LoVo (cell line): ENCODE measurements at places on chromosomes 7 and 10.

DNA sequence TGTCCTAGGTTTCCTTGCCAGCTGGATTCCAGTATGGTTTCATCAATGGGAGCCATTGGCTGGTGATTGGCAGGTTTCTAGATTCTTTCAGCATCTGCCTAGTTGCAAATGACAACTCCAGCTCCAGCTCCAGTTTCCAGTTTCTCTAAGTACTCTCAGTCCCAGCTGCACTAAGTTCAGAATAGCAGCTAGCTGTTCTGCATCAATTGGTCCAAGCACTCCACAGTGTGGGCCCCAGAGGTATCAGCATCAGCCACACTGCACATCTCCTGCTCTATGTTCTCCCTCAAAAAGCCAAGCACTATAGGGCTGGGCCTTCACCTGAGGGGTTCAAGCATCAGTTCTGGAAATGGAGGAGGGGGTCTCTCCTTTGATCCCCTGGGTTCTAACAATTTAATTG is 143.4 kb downstream of the VPS50 start:
- DNase-seq: no peak

GRCh38 chr7:110001254-110001938 is 1089.5 kb upstream of the LRRN3 start:
- no peak for DNase-seq

- DNase-seq: no peak
Measured at GRCh38 chr10:31011665-31012022, 20.0 kb downstream of the ZNF438 start.

DNA sequence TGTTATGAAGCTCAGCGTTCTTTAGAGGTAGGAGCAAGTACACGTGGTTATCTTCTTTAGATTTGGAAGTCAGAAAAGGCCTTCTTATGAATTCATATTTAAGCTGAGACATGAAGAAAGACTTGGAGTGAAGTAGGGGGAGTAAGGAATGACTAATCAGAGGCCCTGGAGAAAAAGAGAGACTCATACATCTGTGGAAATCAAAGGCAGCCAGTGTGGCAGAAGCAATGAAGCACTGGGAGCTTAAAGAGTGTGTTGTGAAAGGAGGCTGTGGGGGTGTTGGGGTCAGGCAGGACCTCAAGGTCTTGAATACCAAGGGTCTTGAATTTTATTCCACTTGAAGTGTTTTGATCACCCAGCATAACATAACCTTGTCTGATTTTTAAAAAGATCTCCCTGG is 35.7 kb upstream of the FGL2 start:
- DNase-seq: no peak

DNA sequence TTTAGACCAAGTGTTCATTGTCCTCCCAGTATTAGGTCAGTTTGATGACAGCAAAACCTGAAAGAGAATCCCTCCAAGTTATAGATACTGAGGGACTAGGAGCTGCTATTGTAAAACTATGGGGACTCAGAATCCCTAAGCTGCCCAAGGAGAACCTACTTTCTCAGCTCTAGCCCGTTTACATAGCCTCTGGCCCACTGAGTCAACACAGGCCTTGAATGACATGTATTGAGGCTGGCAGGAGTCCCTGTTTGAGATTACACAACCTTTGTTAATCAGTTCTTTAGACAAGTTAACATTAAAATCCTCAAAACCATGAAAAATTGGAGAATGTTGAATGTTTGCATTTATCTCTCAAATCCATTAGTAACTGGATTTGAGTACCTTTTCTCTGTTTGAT is 1079.0 kb downstream of the KCNMA1 start:
- DNase-seq: no peak

- DNase-seq: no peak
Measured at GRCh38 chr7:129947049-129947448, 5.7 kb downstream of the UBE2H start.

DNA sequence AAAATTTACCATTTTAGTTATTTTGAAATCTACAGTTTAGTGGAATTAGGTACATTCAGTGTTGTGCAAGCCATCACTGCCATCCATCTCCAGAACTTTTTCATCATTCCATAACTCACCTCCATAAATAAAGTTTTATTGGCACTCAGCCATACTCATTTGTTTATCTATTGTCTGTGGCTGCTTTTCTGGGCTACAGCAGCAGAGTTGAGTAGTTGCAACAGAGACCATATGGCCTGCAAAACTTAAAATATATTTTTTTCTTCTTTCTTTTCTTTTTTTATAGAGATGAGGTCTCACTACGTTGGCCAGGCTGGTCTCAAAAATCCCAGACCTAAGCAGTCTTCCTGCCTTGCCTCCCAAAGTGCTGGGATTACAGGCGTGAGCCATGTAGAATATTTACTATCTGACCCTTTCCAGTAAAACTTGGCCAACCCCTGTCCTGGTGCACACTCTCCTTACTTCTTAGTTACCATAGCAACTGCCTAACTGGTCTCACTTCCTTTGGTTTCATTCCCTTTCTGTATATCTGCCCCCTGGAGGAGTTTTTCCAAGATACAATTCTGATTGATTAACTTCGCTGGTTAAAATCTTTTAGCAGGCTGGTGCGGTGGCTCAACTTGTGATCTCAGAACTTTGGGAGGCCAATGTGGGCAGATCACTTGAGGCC is 133.2 kb downstream of the CUX1 start:
- DNase-seq: no peak

DNA sequence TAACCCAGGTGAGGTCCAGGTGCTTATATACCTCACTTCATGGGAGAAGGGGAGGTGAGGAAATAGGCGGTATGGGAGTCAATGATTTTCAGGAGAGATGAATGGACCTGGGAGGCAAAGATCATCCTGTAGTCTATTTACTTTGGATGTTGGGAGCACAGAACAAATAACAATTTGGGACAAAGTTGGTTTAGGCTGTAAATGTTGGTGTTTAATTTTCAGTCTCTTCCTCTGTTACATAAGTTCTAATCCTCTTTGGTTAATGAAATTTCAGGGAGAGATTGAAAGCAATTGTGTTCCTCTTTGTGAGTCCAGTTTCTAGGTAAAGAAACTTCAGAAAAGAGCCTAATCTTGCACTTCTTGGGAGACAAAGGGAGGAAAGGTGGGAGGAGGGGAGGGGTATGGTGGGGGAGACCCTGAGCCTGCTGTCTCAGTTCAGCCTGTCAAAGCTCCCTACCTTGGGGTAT is 46.9 kb downstream of the AKR1C4 start:
- DNase-seq: no peak

GRCh38 chr10:86512137-86512536 is 9.5 kb downstream of the WAPL start:
- no peak for DNase-seq

DNA sequence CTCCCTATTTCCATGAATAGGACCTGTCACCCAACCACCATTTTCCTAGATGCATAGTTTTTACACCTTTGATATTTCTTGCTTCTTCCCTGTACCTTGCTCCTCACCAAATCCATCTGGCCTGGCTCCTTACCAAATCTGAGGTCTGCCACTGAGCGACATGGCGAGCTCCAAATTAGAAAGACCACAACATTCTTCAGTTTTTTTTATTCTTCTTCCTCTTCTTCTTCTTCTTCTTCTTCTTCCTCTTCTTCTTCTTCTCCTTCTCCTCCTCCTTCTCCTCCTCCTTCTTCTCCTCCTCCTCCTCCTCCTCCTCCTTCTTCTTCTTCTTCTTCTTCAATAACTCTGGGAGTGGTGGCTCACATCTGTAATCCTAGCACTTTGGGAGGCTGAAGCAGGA is 7.1 kb downstream of the CPED1 start:
- no peak for DNase-seq

DNA sequence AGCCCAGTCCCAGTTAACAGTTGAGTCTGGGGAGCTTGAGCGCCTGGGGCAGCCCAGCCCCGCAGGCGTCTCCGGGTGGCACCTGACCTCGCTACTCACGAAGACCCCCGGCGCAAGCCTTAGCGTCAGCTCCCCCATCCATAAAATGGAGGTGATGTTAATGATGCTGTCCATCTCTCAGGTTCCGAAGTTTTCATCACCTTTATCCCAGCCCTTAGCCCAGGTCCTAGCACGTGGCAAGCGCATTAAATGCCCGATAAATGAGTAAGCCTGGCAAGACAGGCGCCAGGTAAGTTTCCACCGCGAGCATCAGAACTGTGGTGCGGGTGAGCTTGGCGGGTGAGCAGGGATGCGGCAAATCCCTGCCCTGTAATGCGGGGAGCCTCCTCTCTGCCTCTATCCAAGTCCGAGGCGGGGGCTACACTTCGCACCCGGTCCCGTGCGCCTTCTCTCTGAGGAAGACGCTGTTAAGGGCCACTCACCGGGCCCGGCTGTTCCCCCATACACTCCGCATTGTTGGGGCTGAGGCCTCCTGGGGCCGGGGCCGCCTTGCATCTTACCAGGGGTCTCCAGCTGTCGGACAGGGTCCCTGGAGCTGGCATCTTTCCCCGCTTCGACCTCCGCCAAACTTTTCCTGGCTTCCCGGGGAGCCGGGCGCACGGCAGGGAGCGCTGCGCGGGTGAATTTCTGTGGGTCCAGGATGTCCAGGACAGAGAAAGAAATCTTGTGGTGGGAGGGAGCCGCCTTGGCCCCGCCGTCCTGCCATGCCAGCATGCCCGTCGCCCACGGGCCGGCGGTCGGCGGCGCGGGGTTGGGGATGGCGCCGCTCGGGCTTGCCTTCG is 444 bp downstream of the NKX1-2 start:
- DNase-seq: no peak

DNA sequence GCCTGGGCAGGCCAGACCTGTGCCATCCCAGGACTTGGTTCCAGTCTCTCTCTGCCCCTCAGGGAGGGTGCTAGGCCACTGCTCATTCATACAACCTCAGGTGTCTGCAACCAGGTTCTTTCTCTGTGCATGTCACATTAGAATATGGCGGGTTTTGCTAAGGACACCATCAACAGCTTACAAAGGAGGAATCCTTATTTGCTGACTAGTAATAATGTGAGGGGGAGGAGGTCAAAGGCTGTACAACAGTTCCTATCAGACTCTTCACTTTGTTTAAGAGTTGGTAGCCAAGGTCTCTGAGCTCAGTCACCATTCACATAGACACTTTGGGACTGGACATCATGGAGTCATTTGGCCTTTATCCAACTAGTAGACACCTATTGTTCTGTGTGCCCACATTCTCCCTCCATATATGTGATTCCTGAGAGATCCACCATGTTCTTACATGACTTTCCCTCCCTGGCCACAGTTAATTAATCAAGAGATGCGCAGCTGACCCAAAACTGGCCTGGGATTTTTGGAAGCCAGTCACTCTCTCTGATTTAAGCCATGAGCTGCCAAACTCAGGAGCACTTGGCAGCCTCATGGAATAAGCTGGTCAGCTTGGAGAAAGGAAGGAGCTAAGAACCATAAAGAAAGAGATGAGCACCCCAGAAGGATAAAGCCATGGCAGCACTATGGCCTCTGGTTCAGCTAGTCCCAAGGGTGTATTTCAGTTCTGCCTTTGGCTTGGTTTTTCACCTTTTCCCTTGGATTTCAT is 51.2 kb downstream of the DPCD start:
- no peak for DNase-seq

GRCh38 chr7:55381696-55382095 is 16.6 kb downstream of the LANCL2 start:
- no peak for DNase-seq

- no peak for DNase-seq
Measured at GRCh38 chr10:30415593-30415992, 18.4 kb upstream of the MAP3K8 start.

- DNase-seq: no peak
Measured at GRCh38 chr7:29139191-29139590, 7.1 kb downstream of the CPVL start.

DNA sequence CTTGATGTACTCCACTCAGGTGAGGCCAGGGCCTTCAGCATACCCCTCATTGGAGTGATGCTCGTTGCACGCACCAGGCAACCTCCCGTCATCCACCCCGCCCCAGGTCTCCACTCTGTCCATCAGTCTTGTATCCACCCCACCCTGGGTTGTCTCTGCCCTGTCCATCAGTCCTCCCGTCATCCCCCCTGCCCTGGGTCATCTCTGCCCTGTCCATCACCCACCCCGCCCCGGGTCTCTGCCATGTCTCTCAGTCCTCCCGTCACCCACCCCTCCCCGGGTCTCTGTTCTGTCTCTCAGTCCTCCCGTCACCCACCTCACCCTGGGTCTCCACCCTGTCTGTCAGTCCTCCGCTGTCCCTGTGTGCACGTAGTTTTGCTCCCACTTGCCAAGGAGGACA is 59.9 kb downstream of the WDR37 start:
- DNase-seq: no peak

DNA sequence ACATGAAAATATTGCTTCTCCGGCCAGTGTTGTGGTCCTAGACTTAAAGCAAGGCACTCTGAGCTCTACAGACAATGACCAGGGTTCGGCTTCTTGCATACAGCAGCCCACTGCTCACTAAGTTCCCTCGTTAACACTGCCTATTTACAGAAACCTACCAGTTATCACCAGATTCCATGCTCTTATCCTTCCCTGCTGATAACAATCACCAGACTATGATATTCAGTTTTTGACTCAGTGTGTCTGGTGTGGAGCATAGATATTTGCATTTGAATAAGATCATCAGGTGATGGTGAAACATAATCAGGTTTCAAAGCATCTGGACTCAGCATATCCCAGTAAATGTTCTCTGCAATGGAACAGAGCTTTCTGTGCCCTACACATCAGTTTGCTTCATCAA is 182.3 kb downstream of the SNX13 start:
- no peak for DNase-seq

- no peak for DNase-seq
Measured at GRCh38 chr7:155461631-155462030, 3.7 kb downstream of the EN2 start.

DNA sequence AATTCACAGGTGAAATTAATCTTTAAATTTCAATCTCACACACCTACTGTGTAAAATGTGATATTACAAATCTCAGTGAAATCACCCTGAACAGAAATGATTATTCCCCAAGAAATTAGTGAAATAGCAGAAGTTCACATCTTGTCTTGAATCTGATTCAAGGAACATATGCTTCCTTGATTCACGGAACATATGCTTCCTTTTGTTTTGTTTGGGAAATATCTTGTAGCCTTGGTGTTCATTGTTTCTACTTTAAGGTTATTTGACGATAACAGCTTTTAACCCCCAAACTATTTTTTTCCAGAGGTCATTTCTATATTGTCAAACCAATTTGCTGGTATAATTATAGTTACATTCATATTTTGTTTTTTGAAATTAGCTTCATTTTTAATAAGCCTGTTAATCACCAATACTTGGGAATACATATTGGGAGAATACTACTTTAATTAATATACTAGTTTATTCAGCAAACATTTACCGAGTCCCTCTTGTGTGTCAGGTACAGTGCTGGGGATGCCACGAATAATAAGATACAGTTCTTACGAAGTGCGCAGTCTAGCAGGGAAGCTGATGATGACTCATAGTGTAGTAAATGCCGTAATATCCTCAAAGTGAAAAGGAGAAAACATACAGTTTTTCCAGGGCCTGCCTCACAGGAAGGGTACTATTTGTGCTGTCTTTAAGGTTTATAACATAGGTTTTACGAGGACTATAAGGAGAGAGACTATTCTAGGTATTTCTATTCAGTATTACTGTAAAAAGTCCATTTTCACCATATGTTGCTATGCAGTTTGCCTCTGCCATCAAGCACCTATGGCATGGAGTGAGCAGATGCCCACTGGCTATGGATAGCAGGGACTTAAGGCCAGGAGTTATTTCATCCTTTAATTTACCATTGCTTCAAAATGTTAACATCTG is 32.5 kb downstream of the PRKAR2B start:
- DNase-seq: peak; percentile 19
